ENCODE measurements at places on chromosomes 1 and 21.

DNA sequence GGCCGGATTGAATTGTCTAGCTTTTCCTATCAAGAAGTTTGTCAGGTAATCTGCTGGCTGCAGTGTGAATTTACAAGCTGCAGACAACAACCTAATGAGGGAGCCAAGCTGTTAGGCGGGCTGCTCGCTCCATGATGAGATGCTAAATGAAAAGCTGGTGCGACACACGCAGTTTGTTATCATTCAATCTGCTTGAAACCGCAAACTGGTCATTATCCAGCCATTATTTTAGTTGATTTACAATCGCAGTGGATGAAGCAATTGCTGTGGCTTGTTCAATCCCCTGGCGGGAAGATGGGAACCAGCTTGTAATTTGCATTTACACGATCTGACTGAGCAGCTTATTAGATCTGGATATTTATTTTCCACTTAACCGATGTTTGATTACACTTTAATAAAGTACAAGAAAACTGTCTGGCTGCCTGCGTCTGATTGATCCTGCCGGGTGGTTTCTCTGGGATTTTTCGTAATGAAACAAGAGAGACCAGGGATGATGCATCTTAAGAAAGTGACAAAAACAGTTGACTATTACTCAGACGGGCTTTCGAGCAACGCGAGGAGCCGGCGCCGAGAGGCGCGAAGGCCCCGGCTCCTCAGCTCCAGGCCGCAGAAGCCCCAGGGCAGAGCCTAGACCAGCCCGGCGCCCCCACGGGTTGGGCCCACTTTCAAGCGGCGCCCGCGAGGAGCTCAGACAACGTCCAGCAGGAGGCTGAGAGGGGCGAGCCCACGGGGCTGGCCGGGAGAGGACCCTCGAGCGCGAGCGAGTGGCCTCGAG is 118.0 kb upstream of the BARHL2 start:
- DNase-seq = no peak

- DNase-seq = no peak
These were observed 164.8 kb downstream of the PPIAL4G start for GRCh38 chr1:148318123-148318903.

GRCh38 chr1:87089823-87090222 is 175.4 kb downstream of the HS2ST1 start:
- no peak for DNase-seq

- no peak for DNase-seq
These were observed 150.5 kb downstream of the PLPPR5 start for GRCh38 chr1:98854137-98854536.
